Stimulated activated CD4-positive, alpha-beta T cell treated with anti-CD3 and anti-CD28 coated beads, Interleukin-15, amount 100 ng/mL, for 48 hours (primary cell): ENCODE measurements at places on chromosomes 1 and 21.

GRCh38 chr1:30727824-30728223 lies 4.4 kb upstream of the MATN1 start:
- DNase-seq: no peak

DNA sequence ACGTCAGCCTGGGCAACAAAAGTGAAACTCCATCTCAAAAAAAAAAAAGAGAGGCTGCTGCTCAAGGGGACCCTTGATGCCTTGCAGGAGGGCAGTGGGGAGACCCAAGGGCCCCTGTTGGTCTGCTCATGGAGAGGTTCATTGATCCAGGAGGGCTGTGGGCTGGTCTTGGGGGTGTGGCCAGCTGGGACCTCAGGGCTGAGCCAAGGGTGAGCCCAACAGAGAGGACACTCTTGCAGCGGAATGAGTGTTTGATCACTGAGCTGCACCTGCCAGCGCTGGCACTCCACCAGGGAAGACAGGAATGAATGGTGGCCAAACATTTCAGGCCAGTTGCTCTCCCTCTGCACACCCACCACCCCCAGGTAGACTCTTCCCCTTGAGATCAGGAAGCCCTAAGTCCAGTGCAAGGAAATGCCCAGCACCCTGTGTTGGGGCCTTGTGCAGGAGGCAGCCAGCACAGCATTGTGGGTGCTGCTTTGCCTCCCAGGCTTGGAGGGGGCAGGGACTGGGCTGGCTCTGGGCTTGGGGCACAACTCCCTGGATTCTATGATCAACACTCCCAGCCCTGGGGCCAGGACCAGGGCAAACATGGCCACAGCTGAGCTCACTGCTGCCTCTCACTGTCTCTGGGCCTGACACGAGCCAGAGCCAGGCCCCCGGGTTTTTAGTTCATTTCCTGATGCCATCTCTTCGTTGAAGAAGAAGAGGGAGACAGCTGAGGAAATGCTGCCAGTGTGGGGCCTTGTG lies 50.7 kb downstream of the IRF2BP2 start:
- no peak for DNase-seq

DNA sequence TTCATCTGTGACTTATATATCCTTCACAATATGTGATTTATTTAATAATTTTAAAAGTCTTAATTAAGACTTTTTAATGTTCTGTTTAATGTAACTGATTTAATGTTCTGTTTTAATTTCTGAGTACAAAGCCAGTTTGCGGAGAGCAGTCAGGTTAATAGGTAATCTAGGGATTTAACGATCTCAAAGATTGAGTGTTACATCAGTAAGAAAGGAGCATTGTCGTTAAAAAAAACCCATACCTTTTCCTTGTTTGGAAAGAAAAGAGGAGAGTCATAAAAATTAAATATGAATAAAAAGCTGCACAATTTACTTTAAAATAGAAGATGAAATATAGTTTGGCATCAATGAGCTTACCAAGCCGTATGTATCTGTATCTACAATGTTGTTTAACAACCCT lies 621.4 kb downstream of the KIF26B start:
- no peak for DNase-seq

DNA sequence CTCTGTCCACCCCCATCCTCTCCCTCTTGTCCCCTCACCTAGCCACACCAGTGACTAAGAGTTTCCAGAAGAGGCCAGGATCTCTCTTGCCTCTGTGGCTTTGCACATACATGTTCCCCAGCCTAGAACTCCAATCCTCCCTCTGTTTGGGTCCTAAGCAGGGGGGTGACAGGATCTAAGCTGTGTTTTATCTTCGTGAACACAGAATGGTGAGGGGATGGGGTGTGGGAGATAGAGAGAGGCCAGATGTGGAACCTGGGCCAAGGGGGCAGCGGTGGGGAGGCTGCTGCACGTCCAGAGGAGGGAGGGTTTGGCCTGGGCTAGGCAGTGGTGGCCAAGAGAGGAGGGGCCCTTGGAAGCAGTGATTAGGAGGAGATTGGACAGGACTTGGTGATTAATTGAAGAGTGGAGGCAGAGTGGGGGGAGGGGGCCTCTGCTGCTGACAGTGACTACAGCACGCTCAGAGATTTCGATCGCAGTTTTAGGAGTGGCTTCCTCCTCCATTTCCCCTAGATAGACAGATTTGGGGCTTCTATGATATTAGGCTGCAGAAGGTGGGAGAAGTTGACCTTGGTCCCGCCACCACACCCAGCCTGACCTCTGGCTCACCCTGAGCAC lies 17.1 kb upstream of the ADGRB2 start:
- DNase-seq: no peak
